T1000 (cell line): ENCODE measurements at places on chromosomes 11 and 22.

DNA sequence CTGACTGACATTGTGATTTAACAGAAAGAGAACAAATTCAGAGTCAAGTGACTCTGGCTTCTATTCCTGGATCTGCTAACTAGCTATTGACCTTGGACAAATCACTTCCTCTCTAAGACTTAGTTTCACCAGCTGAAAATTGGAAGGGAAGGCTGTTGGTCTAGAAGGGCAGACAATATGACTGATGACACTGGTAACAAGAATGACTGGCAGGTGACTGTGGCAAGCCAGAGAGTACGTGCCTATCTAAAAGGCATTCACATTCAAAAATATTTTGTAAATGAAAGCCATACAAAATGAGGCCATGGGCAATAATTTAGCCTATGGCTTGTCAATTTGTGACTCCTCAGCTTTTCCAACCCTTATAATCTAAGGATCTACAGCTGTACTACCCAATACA is 23.5 kb downstream of the SERGEF start:
- no peak for DNase-seq

DNA sequence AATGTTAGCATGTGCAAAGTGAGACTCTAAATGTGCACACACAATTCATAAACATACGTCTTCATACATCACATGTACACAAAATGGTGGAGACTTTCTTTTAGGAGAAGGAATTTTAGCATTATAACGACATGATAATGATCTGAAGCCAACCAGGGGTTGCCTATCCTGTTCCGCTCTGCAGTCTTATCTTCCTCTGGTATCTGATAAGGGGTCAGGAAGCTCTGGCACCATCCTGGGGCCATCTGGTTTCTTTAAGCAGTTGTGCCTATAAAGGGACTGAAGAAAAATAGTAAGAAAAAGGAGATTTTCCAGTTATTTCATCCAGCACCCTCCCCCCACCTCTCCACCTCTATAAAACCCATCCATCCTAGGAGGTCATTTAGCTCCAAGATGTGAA is 5.8 kb upstream of the NUP50 start:
- DNase-seq = no peak

- DNase-seq = peak; percentile 46
Measured at GRCh38 chr11:1782831-1783724, 19.4 kb upstream of the CTSD start.

DNA sequence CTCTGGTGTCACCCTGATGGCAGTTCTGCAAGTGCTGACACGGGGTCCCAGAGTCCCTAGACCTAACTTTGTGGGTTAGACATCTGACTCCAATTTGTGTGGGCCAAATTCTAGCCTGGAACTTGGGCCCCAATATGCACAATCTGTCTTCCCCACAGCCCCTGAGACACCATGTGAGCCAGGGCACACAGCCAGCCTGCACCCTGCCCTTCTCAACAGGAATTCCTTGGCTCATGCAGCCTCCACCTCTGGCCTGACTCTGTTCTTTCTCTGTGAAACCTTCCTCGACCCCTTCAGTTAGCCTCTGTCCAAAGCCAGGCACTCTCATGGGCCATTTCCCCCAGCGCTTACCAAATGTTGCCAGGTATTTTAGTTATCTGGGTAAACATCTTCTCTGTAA is 59.1 kb upstream of the POU2AF1 start:
- no peak for DNase-seq

GRCh38 chr22:17786435-17787161 is 12.3 kb upstream of the BID start:
- DNase-seq = no peak

DNA sequence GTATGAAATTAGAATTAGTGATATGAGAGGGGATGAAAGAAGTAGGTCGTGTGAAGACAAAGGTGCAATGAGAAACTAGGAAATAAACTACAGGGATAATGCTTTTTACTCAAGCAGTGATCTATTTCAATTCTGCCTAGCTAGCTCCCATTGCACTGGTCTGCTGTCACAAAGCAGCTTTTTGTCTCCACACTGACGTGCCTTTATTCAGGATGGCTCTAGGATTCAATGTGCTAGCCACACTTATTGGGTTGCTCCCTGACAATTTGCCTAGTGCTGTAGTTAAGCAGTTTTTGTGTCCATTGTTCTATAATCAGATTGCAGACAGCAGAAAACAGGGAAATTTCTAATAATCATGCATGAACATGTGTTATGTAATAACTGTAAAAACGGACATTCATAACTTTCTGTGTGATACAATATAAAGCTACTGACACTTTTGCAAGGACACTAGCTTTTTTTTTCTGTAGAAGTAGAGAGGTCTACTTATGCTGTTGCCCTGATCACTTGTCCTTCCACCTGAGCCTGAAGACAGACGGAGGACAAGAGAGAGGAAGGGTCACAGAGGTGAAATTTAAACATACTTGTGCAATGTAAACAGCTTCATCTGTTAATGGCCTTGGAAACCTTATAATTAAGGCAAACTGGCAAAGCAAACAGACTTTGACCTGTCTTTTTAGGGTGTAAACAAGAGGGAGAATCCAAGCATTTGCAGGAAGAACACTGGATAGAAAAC is 269.6 kb downstream of the LRRC4C start:
- DNase-seq = no peak

- DNase-seq = no peak
Measured at GRCh38 chr11:61071208-61071681, 31.0 kb upstream of the CD5 start.

GRCh38 chr11:83628622-83629355 is 342.6 kb upstream of the CCDC90B start:
- no peak for DNase-seq

- DNase-seq = peak; percentile 76
Measured at GRCh38 chr11:795634-796564, 2.2 kb downstream of the SLC25A22 start.
